D341Med (cell line): ENCODE measurements at places on chromosomes 2 and 18.

- DNase-seq = no peak
Measured at GRCh38 chr2:31282634-31283033, 48.7 kb downstream of the EHD3 start.

DNA sequence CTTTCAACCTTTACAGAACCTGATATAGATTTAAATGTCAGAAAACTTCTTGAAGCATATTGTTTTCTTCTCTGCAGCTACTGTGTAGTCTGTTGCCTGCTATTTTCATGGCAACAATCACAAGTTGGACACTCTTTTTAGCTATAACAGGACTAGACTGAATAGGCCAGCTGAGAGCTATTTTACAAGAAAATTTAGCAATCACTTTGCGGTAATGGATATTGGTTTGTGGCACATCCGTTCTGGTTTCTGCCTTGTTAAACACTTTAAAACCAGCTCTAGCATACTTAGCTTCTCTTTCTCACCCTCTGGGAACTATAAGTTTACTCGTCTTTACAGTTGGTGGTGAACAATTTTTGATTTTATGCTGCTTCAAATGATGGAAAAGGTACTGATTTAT is 125.7 kb downstream of the MAP2 start:
- DNase-seq = no peak

- DNase-seq = no peak
Measured at GRCh38 chr2:63654959-63655358, 66.2 kb downstream of the MDH1 start.

DNA sequence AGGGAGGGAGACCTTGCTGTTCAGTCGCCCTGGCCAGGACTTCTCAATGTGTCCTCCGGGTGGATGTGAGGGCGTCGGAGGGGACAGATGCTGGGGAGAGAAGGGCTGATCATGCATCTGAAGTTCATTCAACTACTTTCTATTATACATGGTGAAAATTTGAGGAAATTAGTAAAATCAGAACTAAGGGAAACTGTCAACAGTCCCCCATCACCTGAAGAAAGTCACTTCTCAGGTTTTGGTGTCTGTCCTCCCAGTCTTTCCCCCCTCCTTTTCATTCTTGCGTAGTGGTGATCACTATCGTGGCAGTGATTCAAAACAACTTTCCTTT is 17.4 kb upstream of the ACKR3 start:
- DNase-seq = no peak

DNA sequence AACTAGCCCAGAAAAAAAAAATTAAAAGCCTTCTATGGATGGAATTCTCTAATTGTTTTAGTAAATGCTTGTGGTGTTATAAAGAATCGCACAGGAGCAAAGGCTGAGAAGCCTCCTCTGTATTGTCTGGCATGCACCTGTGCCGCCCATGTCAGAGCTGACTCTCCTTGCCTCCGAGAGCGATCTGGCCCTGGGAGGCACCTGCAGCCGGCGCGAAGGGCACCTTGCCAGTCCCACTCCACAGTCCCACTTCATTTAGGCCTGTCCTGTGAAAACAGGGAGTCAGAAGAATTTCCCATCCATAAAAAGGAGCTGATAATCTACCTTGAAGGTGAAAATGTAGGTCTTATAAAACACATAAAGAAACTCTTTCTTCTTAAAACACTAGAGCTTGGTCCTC is 170.9 kb upstream of the PXDN start:
- no peak for DNase-seq

DNA sequence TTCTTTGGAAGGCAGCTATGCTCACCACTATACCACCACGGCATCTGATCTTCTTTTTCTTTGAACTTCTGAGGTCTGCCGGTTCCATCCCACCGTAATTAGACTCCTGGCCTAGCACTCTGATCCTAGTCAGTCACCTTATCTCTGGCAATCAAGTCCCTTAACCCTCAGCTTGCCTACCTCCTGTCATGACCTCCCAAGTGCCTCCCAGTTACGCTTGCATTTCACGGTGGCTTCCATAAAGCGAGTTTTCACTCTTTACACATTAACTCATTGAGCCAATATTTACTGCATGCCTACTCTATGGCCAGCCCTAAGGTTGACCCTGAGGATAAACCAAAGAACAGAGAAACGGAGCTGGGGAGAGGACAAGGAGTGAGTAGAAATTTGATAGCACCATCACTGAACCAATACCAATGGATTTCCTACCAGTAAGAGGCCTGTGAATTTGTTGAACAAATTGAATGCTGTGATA is 37.8 kb upstream of the TMEM182 start:
- no peak for DNase-seq

DNA sequence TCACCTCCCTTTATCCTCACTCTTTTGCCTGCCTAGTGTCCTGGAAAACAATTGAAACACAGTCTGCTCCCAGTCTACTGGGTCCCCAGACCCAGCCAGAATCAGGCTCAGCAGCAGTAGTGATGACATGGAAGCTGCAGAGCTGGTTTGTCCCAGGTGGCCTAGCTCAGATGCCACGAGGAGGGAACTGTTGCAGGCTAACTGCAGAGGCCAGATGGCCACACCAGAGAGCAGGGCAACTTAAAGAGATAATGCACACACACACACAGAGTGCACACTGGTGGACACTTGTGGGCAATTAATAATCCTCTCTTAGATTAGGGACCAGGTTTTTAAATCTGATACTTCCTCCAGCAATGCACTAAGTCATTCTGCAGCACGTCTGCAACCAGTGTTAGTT is 42.4 kb downstream of the GYPC start:
- no peak for DNase-seq

DNA sequence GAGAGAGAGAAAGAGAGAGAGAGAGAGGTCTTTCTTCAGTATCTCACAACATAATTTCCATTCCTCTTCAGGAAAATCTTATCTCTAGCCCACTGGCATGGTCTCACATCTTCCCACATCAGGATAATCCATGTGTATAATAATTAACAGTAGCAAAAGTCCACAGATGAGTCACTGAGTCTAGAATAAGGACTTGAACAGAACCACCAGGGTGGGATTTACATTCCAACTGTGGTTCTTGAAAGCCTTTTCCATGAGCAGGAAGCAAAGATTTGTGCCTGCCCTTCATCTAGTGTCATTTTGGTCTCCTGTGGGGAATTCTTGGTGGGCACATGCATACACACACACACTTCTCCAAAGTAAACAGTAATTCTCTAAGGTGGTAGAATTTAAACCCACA is 107.1 kb upstream of the TCF4 start:
- no peak for DNase-seq

DNA sequence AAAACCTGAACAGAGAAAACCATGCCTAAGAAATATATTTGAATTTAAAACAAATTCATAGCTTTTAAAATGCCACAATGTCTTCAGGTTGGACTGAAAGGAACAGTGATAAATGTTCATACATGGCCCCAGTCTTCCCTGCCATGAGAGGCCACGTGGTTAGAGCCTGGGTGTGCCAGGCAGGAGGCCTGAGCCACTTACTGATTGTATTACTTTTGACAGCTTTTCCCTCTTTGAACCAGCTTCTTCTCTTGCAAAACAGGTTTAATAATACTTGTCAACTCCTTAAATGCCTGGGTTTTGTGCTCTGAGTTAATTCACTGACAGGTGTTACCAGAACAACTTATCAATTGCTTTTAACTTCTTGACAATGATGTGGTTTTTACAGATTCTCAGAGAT is 27.0 kb downstream of the RBKS start:
- DNase-seq = no peak

- no peak for DNase-seq
Measured at GRCh38 chr18:33923980-33924379, 300.7 kb downstream of the NOL4 start.

- DNase-seq = no peak
Measured at GRCh38 chr2:168655207-168655606, 147.2 kb upstream of the NOSTRIN start.

GRCh38 chr2:214311031-214311533 is 99.8 kb upstream of the VWC2L start:
- DNase-seq = peak; percentile 24

DNA sequence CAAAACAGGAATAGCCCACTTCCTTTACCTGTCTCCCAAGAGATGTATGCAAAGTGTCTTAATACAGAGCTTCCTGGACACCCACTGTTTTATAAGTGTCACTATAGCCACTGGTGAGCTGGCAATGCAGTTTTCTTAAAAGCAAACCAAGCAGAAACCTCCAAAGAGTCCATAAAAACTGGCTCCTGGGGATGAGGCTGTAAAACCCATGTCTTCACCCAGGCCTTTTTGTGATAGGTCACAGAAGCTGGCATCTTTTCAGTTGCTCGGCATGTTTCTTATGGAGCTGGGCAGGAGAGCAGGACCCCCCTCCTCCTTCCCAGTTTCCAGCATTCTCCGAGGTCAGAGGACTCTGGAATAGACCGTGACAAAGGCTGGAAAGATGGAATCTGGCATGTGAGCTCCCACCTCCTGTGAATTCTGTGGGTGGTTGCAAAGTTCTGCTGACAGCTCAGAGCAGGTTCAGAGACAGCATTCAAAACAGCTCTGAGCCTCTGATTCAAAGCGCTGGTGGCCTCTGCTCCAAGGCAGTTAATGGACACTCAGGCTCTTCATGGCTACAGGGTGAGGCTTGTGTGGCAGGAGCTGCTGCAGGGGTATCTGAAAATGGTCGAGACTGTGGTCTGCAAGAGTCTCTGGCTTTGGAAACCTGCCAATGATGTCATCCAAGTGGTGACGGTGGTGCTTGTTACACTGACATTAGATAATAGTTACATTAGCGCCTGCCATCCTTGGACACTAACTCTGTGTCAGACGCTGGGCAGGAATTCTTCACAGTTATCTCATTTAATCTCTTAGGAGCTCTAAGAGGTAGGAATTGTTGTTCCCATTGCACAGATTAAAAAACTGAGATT is 283.4 kb downstream of the CLIP4 start:
- no peak for DNase-seq

DNA sequence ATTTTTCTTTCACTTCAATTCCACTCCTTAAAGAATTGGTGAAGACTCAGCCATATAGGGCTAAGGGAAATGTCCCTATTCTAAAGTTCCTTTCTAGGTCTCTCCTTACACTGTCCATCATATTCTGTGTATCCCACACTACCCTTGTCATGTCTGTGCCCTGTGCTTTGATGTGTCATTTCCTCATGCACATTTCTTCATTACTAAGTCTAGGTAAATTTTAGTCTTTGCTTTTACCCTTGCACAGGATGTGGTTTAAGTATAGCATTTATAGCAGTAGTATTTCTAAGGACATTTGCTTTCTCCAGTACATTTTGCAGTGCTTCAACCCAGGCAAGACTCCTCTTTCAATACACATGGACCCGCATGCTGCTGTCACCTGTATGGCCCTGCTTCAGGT is 221.5 kb upstream of the ACVR2A start:
- no peak for DNase-seq

DNA sequence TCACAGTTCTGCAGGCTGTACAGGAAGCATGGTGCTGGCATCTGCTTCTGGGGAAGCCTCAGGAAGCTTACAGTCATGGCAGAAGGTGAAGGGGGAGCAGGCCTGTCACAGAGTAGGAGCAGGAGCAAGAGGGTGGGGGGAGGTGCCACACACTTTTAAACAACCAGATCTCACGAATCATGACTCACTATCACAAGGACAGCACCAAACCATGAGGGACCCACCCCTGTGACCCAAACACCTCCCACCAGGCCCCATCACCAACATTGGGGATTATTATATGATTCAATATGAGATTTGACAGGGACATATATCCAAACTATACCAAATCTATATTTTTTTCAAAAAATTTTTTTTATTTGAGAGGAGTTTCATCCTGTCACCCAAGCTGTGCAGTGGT is 51.0 kb upstream of the GLS start:
- DNase-seq = no peak

DNA sequence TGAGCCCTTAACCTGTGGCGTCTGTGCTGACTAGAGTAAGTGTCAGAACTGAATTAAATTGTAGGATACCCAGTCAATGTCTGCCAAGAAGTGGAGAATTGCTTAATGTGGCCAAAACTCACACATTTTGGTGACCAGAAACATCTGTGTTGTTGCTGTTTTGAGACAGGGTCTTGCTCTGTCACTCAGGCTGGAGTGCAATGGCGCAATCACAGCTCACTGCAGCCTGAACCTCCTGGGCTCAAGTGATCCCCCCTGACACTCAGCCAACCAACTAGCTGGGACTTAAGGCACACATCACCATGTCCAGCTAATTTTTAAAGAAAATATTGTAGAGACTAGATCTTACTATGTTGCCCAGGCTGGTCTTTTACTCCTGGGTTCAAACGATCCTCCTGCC is 34.4 kb upstream of the RTN4 start:
- no peak for DNase-seq

DNA sequence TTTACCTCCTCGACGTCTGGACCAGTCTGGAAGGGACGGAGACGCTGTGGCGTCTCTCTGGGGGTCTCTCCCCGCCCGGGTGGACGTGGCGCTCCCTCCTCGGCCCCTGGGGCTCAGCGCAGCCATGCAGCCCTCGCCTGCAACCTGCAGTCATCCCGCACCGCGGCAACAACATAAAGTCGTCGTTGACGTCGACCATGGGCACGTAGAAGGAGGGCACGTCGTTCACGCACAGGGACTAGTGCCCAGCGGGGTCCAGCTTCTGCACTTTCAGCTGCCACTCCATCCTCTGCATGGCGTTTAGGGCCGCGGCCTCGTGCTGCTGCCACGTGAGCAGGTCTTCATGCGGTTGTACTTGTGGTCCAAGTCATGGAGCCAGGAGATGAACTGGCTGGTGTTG is 889.6 kb upstream of the LRRTM1 start:
- DNase-seq = no peak

DNA sequence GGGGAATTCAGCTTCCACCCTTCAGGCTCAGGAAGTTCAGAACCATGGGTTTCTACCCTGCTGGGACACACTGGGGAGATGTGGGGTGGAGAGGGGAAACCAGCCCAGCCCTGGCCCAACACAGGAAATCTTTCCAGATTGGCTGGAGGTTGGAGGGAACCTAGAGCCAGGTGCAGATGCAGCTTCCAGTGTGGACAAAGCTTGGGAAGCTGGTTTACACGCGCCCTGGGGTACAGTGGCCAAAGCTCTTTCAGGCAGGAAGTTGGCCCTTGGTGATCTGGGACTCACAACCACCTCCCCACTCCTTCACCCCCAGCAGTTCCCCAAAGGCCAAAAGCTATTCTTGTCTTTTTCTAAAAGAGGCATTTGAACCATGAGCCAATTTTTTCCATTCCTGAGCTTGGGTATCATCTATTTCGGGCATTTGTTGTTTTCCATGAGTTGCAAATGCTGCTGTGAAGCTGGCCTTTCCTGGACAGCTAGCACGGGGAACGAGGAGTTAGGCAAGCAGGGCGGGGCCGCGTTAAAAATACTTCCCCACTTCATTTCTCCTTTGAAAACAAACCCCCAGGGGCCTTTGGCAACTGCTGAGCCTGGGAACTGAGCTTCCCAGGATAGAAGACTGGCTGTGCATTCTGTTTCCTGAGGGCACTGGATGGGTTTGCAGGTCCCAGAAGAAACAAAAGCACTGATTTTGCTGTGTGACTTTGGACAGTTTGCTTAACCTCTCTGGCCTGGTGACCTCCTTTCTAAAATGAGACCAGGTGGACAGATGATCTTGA is 3.1 kb upstream of the ARID5A start:
- DNase-seq = no peak

DNA sequence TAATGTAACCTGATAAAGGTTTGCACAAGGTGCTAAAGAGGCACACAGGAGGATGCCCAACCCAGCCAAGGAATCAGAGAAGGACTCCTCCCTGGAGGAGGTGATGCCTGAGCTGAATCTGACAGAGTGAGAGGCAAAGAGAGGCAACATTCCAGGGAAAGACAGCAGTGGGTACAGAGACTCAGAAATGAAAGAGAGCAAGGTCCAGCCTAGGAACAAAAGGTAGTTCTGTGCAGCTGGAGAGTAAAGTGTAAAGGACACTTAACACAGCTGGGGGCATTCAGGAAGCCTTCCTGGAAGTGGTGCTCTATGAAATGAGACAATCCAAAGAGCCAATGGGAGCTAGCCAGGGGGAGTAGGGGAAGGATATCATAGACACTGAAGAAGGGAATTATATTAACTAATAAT is 181.0 kb upstream of the GLI2 start:
- no peak for DNase-seq
